A549 treated with RU486 at 1 μM for 4 hours (cell line): ENCODE measurements at places on chromosomes 12 and 14. TPM values are rescaled to one million over a fixed set of nuclear protein-coding genes. Genes with fewer than 3 reads are reported as not detected.

The TDRD9 gene
- total RNA-seq = not detected in 5 replicates

The PLEKHD1 gene
- total RNA-seq = 0.03 to 0.05 TPM (median 0.04 TPM) in 3 of 5 replicates, not detected in the others

The TAS2R20 gene
- total RNA-seq = 0.07 to 0.09 TPM in 2 of 5 replicates, not detected in the others

The NR1H4 gene
- total RNA-seq = 0.07 TPM in 1 of 5 replicates, not detected in the others

The GRIP1 gene
- total RNA-seq = 3.0 to 7.8 TPM (median 4.3 TPM) in 5 replicates

The IL22 gene
- total RNA-seq = not detected in 5 replicates

The MIPOL1 gene
- total RNA-seq = 2.2 to 4.4 TPM (median 2.9 TPM) in 5 replicates
